Bone marrow (tissue), 2 donors: ENCODE measurements at places on chromosomes 1 and 21.
A peak's percentile ranks its signal among the peaks of the same experiment; 100 is the strongest.

DNA sequence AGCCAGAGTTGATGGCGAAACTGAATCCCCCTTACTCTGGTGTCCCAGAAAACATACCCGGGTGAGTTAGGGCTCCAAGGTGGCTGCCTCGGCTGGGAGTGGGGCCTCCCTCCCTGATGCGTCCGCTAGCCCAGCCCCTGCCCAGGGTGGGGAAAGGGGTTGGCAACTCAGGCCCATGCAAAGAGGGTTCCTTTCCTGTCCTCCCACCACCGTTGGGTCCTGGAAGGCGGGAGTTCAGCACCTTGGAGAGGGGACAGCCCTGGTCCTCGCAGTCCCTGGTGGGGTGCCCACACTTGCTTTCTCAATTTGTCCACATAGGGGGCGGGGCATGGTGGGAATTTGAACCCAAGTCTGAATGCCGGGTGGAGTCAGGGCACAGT lies 6.1 kb downstream of the SRM start:
- no peak for DNase-seq

DNA sequence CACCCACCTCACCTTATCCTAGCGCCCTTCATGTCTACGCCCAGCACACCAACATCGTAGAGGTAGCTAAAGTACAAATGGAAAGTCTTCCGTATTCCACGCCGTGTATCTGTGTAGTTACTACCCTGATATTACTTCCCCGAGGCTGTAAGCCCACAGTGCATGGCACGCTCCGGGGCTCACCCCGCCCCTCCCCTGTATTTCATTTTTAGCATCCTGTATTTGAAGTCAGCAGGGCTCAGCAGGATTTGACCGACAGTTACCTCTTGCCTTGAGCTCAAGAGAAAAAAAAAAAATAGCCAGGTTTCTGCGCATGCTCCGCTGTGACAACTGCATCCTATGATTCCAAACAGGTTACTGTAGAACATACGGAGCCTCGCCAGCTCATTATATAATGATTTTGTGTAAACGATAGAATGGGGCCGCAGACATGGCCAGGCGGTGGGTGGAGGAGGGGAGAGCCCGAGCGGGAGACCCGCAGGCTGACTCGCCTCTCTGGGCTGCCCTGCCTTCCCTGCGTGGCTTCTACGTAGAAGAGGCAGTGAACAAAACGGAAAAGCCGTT lies 1.3 kb downstream of the ABCG1 start:
- DNase-seq, result peak; percentile 26

DNA sequence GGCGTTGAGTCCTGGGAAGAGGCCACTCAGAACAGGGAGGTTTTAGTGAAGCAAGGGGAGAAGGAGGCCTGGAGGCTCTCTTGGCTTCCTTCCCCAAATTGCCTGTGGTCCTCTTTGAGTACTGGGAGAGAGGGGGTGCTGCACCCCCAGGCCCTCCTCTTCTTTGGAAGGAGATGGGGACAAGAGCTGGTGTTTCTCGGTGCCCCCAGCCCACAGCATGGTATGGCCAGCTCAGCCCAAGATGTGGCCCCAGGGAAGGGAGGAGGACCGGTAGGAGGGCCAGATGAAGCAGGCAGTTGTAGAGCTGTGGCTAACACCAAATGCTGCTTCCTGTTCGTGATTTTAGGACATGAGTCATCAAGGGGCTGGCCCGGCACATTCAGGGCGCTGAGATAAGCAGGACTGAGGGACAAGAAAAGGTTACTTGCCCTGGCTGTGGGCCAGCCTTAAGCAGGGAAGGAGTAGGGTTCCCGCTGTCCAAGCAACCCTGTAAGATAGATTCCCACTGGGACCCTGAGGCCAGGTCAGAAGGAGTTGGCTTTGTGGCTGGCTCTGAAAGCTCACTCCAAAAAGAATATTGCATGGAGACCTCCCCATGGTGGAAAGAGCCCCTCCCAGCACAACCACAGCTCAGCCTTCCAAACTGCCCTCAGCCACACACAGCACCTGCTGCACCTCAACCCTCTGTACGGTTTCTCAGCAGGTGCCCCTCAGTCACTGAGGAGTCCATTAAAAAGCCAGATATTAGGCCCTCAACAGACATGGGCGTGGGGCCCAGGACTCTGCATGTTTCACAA lies 4.9 kb upstream of the TNFRSF1B start:
- DNase-seq, result peak; percentile 51

DNA sequence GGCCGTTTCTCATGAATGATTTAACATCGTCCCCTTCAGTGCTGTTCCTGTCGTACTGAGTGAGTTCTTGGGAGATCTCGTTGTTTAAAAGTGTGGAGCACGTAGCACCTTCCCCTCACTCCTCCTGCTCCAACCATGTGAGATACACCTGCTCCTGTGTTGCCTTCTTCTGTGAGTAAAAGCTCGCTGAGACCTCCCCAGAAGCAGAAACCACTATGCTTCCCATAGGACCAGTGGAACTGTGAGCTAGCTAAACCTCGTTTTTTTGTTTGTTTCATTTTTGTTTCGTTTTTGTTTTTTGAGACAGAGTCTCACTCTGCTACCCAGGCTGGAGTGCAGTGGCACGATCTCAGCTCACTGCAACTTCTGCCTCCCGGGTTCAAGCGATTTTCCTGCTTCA lies 198.6 kb downstream of the NCAM2 start:
- no peak for DNase-seq

DNA sequence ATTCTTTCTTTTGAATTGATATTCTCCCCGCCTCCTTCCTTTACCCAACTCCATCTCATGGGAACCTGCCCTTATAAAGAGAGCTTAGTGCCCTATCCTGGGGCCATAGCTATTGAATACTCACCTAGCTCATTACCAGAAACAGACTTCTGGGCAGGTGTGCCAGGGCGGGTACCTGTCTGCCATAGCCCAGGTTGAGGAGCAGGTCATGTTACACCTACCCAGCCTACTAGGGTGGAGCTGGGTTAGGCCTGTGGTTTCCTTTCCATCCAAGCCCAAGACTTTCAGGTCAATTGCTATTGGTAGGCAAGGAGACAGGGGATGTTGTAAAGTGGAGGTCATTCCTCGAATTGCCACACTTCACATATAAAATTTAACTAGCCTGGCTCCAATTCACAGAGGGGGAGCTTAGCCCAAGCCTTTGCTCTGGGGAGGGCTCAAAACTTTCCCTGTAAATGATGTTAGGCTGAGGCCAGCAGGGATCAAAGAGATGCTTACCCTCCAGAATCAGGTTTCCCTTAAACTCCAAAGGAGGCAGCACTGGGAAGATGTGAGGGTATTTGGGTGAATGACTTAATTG lies 87.1 kb upstream of the IPO9 start:
- no peak for DNase-seq

GRCh38 chr1:92192246-92192645 lies 25.5 kb upstream of the C1orf146 start:
- DNase-seq, result no peak

DNA sequence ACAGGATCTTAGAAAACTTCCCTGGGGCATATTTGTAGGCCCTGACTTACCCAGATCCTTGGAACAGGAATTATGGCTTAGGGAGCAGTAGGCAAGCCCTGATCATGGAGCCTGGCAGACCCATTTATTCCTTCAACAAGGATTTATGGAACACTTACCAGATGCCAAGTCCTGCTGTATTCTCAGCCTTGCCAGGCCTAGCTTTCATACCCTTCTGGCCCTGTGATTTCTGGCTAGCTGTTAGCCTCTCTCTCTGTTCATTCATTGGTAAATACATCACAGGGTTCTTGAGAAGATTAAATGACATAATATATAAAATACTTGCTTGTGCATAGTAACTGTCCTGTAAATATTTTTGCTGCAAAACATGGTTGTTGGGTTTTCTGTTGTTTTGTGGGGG lies 32.4 kb upstream of the SRP9 start:
- DNase-seq, result no peak

- no peak for DNase-seq
These were observed 65.1 kb downstream of the LHX9 start for GRCh38 chr1:197982256-197982655.

- no peak for DNase-seq
These were observed 122.2 kb downstream of the CCDC185 start for GRCh38 chr1:223515421-223515820.

DNA sequence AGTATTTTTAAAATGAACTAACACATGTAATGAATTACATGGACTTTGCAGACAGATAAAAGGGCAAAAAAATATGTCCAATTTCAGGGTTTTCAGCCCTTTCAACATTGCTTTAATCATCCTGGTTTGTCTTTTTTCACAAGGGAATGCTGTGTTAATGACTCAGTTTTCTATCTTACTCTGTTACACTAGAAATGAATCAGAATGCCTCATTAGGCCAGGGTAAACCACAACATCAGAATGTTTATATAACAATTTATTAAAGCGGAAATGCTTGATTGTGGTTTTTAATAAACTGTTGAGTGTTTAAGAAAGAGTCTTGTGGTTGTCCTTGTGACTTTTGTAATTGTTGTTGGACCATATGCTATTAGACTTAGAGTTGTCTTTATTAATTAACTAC lies 13.5 kb downstream of the GORAB start:
- DNase-seq, result no peak

DNA sequence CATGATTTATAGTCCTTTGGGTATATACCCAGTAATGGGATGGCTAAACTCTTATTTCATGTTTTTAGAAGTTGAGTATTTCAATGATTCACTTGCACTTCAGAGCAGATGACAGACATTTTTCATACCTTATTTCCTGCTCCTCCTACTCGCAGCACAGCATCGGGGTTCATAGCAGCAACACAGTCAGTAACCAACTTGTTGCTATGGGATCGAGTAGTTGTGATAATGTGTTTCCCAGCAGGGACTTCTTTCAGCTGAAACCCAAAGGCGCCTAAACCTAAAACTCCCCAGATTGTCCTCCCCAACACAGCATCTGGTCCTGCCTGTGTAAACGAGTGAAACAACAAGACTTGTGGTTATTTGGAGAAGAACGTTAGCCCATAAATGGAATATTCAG lies 16.3 kb upstream of the EPRS1 start:
- DNase-seq, result no peak

DNA sequence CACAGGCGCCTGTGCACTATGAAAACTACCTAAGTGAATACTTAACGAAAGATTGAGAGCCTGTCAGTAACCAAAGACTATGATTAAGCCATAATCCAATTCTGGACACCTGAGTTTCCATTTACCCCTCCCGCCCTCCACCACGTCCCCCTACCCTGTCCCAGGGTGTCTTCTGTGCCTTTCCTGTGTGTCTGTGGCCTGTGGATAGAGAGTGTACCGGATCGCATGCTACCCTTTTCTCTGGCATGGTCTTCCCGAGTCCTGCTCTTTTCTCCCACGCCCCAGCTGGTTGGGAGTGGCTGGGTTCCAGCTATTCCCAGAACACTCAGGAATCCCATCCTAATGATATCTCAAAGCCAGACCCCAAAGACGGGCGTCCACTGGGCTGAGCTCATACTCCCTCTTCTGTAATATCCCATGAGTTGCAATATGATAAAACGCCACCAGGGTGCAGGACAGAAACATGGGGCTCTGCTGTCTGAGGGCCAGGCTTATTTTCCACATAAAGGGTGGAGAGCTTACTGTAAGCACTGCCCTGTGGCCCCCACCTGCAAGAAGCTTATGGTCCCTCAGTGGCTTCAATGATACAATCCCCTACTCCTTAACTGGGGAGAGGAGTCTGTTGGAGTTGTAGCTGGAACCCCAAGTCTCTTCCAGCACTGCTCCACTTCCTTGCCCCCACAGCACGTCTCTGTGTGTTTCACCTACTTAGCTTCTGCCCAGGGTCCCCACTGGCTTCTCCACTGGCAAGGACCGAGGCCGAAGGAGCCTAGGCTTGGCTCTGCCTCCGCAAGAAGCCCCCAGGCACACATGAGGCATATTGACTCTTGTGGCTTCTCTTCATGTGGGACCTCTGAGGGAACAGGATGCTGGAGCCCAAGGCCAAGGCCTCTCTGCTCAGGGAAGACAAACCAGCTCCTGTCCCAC lies 17.6 kb upstream of the ALX3 start:
- DNase-seq, result no peak

DNA sequence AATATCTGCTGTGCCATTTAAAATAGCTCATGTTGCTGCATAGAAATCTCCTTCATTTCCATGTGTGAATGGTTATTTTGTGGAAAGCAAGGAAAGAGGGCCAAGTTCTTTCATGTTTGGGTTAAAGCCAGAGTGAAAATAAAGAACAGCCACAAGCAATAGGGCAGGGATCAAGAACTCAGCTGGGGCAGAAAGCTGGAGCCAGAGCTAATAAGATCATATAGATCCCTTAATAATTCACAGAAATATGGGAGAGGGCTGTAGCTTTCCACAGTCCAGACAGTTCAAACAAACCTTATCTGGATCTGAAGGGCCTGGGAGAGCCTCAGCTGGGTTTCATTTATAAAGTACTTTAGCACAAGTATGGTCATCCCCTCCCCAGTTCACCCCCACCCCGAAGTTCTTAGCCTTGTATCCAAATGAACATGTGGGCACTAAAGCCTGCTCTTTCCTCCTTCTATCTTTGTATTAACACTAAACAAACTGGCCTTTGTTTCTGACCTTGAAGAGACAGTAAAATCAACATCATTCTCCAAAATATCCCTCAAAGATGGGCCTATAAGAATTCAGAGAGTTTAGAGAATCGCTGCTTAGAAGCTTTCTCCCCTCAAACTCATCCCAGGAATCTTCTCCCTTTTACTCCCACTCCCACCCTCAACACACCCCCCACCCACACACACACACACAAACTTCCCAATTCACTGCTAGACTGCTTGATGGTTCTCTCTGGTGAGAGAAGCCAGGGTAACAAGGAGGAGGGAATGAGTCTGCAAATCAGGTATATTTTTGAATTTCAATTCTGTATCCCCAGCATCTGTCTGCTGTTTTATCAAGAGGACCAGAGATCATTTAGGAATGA lies 41.7 kb downstream of the UTP25 start:
- no peak for DNase-seq

DNA sequence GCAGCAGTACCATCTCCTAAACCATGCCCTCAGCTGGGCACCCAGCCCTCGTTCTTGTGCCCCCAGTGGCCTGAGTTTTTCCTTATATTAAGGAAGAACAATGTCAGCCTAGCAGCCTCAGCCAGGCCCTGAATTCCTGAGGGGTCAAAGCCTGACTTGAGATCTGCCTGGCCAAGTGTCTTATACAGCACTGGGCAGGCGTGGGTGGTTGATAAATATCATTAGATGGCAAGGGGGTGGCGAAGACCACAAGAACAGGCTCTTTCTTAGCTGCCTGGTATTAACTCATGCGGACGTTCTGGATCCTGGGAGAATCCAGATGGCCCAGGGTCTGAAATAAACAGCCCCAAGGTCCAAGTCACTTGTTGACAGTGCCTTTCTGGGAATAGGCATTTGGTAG lies 18.3 kb downstream of the NGF start:
- DNase-seq, result no peak
